ENCODE measurements at places on chromosomes 7 and 10. TPM values are rescaled to one million over a fixed set of nuclear protein-coding genes. Genes with fewer than 3 reads are reported as not detected.

- no peaks in the 10 kb centered on the region for H3K36me3 ChIP-seq
- no peak overlapping the region for H3K27ac ChIP-seq
- no peak overlapping the region for H3K4me3 ChIP-seq
- H3K4me1 ChIP-seq, result no peaks in the 10 kb centered on the region
- no peak for DNase-seq
These were observed 60.9 kb downstream of the CSGALNACT2 start for GRCh38 chr10:43199088-43199683.

DNA sequence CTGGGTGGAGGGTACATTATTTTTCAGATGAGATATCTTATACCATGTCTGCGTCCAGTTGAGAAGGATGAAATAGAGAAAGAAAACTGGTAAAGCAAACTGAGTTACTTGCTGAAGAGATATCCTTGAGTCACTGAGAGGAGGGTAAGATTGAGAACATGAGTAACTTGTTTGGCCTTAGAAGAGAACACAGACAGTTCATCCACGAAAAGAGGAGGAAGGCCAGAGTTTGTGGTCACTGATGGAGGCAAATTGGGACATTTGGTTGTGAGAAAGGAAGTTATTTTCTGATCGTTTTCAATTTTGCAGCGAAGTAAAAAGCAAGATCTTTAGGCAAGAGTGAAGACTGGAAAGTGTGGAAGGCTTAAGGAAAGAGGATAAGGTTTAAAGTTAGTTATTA is 15.6 kb downstream of the MBL2 start:
- H3K4me1 ChIP-seq, result no peaks in the 10 kb centered on the region
- no peak for DNase-seq
- no peaks in the 10 kb centered on the region for H3K36me3 ChIP-seq
- H3K4me3 ChIP-seq, result no peak overlapping the region
- no peaks in the 10 kb centered on the region for H3K27me3 ChIP-seq

Gene ANKRD30A
- not detected for total RNA-seq

DNA sequence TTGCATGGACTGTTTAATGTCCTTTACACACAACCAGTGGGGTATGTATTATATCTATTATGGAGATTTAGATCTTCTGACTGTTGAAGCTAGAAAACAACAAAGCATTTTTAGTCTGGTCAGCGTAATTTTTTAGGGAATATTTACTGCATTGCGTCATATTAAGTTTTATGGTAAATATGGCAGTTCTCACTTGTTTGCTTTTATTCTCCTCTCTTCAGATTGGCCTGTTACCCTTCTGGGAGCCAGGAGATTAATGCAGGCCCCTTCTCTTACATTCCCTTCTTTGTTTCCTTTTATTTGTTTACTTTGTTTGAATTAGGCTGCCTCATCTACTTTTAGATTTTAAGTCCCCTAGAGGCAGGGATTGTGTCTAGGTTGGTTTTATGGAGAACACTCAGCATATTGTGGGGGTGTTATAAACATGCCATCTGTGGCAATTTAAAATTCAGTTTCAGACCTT is 13.8 kb downstream of the UBE2D1 start:
- no peaks in the 10 kb centered on the region for H3K27me3 ChIP-seq
- H3K4me1 ChIP-seq, result peaks cover 70% of the 10 kb centered on the region
- no peak overlapping the region for H3K4me3 ChIP-seq
- H3K27ac ChIP-seq, result peak overlapping the region; percentile 74

- H3K27me3 ChIP-seq, result no peaks in the 10 kb centered on the region
These were observed 25.7 kb upstream of the WAPL start for GRCh38 chr10:86547296-86547695.

- no peaks in the 10 kb centered on the region for H3K4me1 ChIP-seq
- no peak overlapping the region for H3K4me3 ChIP-seq
These were observed 449.4 kb downstream of the TNS3 start for GRCh38 chr7:47132471-47132870.

- H3K4me3 ChIP-seq, result no peak overlapping the region
- no peaks in the 10 kb centered on the region for H3K36me3 ChIP-seq
- no peak overlapping the region for H3K27ac ChIP-seq
- no peaks in the 10 kb centered on the region for H3K4me1 ChIP-seq
- DNase-seq, result no peak
- H3K27me3 ChIP-seq, result no peaks in the 10 kb centered on the region
These were observed 54.6 kb downstream of the VSTM2A start for GRCh38 chr7:54596747-54597146.

DNA sequence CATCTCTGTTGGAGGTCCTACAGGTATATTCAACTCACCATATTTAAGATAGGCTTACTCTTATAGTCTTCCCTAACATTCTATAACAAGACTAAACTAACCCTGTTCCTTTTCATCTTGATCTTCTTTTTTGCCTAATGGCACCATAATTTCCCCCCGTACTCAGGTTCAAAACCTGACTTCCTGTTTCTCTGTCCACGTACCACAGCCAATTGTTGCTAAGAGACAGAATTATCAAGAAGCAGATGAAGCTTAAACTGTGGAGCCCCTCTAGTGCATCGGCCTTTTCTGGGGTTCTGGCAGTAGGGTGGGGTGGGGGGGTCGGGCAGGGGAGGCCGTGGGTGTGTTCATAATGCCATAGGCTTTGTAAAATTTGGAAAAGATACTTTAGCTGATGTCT is 109.2 kb downstream of the EVX1 start:
- H3K27ac ChIP-seq, result no peak overlapping the region
- H3K27me3 ChIP-seq, result no peaks in the 10 kb centered on the region
- H3K36me3 ChIP-seq, result no peaks in the 10 kb centered on the region

Gene BBS9
- 6.5 TPM for total RNA-seq

GRCh38 chr7:4204513-4205165 is 477.5 kb upstream of the FOXK1 start:
- H3K4me3 ChIP-seq, result no peak overlapping the region
- no peak overlapping the region for H3K27ac ChIP-seq
- no peaks in the 10 kb centered on the region for H3K4me1 ChIP-seq
- H3K27me3 ChIP-seq, result no peaks in the 10 kb centered on the region
- no peaks in the 10 kb centered on the region for H3K36me3 ChIP-seq

GRCh38 chr7:6307762-6308161 is 35.3 kb upstream of the CYTH3 start:
- no peaks in the 10 kb centered on the region for H3K27me3 ChIP-seq
- H3K4me3 ChIP-seq, result no peak overlapping the region
- no peaks in the 10 kb centered on the region for H3K36me3 ChIP-seq
- no peak for DNase-seq
- no peak overlapping the region for H3K27ac ChIP-seq

Gene TMEM184A
- 2.9 TPM for total RNA-seq

Gene GPR158
- 0.19 TPM for total RNA-seq

DNA sequence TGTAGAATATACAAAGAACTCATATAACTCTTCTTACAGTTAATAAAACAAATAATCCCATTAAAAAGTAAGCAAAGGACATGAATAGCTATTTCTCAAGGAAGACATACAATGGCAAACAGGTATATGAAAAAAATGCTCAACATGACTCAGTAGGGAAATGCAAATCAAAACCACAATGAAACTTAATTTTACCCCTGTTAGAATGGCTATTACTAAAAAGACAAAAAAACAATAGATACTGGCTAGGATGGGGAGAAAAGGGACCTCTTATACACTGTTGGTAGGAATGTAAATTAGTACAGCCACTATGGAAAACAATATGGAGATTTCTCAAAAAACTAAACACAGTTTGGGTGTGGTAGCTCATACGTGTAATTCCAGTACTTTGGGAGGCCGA is 37.8 kb downstream of the HERPUD2 start:
- no peak overlapping the region for H3K4me3 ChIP-seq
- H3K27ac ChIP-seq, result no peak overlapping the region
- DNase-seq, result no peak
- no peaks in the 10 kb centered on the region for H3K4me1 ChIP-seq
- H3K27me3 ChIP-seq, result no peaks in the 10 kb centered on the region
- H3K36me3 ChIP-seq, result peaks cover 8% of the 10 kb centered on the region

- H3K27me3 ChIP-seq, result no peaks in the 10 kb centered on the region
- DNase-seq, result no peak
- H3K4me3 ChIP-seq, result no peak overlapping the region
- no peak overlapping the region for H3K27ac ChIP-seq
- H3K4me1 ChIP-seq, result no peaks in the 10 kb centered on the region
These were observed 339.0 kb downstream of the GPR37 start for GRCh38 chr7:124426621-124427020.

DNA sequence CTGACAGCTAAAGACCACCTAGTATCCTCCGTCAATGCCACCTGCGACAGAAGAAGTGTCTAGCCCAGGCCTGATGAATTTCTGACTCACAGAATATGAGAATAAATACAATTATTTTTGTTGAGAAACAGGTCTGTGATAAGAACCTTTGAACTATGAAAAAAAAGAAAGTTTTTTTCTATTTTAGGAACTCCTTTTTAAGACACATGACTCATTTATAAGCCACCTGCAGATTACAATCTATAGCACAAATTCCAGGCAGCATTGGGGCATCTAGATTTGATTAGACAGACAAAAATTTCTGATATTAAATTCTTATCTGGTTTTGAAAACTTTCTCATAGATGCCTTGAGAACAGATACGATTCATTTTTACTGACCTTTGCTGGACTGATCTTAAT is 256.7 kb upstream of the LYZL1 start:
- H3K4me1 ChIP-seq, result no peaks in the 10 kb centered on the region
- no peaks in the 10 kb centered on the region for H3K36me3 ChIP-seq
- no peak overlapping the region for H3K4me3 ChIP-seq
- no peak overlapping the region for H3K27ac ChIP-seq
- no peaks in the 10 kb centered on the region for H3K27me3 ChIP-seq
- no peak for DNase-seq

DNA sequence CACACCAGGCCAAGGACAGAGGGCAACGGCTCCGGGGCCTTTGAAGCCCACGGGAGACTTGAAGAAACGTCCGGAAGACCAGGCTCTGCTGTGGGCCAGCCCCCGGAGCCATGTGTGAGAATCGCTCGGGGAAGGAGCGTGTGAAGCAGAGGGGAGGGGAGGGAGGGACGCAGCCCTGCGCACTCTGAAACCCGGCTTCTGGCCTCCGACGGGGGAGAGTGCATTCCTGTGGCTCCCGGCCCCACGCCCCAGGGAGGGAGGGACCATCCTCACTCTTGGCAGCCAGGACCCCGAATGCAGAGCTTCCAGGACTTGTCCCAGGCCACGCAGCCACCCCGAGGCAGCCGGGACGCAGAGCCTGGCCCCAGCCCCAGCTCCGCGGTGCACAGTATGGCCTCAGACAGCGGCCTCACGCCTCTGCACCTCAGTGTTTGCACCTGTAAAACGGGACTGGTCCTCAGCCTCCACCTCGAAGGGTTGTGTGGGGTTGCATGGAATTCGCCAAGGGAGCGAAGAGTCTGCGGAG is 67.4 kb downstream of the PDGFA start:
- no peak overlapping the region for H3K27ac ChIP-seq
- no peak overlapping the region for H3K4me3 ChIP-seq
- H3K27me3 ChIP-seq, result peaks cover 11% of the 10 kb centered on the region
- no peak for DNase-seq

DNA sequence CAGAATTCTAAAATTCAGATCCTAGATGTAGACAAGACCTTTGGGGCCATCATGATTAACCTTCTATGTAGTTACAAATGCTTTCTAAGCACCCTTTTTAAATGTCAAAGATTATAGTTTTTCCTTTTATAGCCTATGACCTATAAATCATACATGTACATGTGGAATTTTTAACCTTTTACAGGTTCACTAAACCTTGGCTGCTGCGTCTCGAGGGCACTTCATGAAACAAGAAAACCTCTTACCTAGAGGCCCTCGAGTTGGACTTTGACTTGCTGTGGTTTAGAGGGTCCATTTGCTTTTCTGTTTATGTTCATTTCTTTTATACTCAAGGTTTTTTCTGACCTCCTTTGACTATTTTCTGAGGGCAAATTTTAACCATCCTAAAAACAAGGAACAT is 302.2 kb downstream of the CSTF2T start:
- peak overlapping the region; percentile 11 for H3K27ac ChIP-seq
- DNase-seq, result no peak
- no peak overlapping the region for H3K4me3 ChIP-seq
- peaks cover 22% of the 10 kb centered on the region for H3K4me1 ChIP-seq

- DNase-seq, result no peak
- H3K27ac ChIP-seq, result no peak overlapping the region
- no peak overlapping the region for H3K4me3 ChIP-seq
These were observed 401.9 kb downstream of the SORCS3 start for GRCh38 chr10:105042906-105043552.

DNA sequence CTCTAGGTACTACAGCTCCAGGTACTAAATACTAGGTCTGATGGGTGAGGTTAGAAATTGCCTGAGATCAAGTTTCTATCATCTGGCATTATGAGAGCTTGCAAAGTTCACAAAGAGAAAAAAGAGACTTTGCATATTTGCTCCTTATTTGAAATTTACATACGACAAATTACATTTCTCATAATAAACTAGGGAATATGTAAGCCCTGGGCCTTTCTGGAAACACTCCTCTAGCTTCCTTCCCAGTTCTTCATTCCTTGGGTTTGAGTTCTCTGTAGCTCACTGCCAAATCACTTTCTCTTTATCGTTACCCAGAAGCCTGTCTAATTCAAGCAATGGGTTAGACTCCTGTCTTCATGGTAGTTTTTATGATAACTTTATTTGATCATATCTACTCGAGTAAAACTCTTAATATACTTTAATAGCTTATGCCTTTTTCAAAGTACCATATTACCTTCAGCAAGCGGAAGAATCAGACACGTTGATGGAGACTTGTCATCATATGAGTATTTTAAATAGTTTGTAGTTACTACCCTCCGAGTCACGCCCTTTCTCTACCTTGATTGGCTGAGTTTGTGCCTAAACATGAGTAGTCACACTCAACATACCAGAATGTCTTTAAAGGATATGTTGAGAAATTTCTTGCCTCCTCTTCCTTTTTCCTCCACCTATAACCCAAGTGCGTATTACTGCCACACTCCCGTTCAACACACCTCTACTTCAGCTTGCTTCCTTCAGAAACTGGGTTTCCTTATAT is 150.5 kb downstream of the DKK1 start:
- DNase-seq, result no peak
- no peaks in the 10 kb centered on the region for H3K27me3 ChIP-seq
- H3K27ac ChIP-seq, result no peak overlapping the region

Gene NXPH1
- not detected for total RNA-seq

- DNase-seq, result no peak
- no peak overlapping the region for H3K4me3 ChIP-seq
- no peaks in the 10 kb centered on the region for H3K4me1 ChIP-seq
- H3K36me3 ChIP-seq, result no peaks in the 10 kb centered on the region
These were observed 76.9 kb downstream of the ZNF365 start for GRCh38 chr10:62450912-62451610.

DNA sequence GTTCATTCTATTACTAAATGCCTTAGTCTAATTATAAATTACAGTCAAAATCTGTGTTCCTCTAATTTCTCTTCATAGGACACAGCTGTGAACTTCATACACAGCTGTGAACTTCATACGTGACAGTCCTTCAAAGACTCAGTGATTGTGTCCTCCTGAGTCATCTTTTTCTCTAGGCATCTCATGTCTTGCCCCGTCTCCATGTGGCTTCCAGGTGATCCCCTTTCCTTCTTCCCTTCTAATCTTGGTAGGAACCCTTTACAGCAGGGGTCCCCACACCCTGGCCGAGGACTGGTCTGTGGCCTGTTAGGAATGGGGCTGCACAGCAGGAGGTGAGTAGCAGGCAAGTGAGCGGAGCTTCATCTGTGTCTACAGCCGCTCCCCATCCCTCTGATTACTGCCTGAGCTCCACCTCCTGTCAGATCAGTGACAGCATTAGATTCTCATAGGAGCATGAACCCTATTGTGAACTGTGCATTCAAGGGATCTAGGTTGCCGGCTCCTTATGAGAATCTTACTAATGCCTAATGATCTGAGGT is 14.0 kb upstream of the EIF5AL1 start:
- DNase-seq, result no peak
- H3K4me3 ChIP-seq, result no peak overlapping the region
- no peaks in the 10 kb centered on the region for H3K4me1 ChIP-seq
- H3K27me3 ChIP-seq, result no peaks in the 10 kb centered on the region
- H3K27ac ChIP-seq, result no peak overlapping the region
